Activated CD4-positive, alpha-beta T cell treated with anti-CD3 and anti-CD28 coated beads, Interleukin-2, amount 50 U/mL, for 1 hour (primary cell): ENCODE measurements at places on chromosomes 5 and 9.

DNA sequence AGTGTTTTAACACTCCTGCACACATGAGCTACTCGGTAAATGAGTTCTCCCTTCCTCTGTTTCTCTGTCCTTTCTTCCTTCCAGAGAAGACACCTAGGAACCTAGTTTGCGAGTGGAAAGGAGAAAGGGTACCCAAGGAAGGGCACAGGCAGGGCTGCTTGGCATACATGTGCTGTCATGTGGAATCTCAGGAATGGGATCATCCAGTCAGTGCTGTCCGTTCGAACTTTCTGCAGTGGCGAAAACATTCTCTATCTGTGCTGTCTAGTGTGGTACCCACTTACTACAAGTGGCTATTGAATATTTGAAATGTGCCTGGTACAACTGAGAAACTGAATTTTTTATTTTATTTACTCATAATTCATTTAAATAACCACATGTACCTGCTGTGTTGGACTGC lies 28.0 kb downstream of the NLN start:
- no peak for DNase-seq

GRCh38 chr9:28820741-28821140 lies 1247.5 kb upstream of the C9orf72 start:
- no peak for DNase-seq

DNA sequence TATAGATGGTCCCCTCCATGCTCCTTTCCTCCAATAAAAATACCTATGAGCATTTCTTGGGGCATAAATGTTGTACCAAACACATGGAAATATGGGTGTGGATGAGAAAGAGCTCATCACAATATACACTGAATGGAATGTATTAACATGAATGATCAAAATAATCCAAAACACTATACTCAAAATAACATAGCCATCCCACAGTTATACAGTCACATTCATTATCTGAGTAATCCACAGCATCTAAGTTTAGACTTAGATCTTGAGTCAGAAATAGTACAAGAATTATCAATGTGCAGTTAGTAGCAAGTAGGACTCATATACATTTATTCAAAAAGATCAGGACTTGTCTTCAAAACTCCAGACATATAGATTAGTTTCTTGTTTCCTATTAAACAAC lies 175.2 kb upstream of the NREP start:
- DNase-seq: no peak

- DNase-seq: no peak
Measured at GRCh38 chr5:18605186-18605585, 970.9 kb downstream of the TAF11L14 start.

GRCh38 chr9:88754886-88755285 lies 219.9 kb downstream of the NXNL2 start:
- DNase-seq: no peak

DNA sequence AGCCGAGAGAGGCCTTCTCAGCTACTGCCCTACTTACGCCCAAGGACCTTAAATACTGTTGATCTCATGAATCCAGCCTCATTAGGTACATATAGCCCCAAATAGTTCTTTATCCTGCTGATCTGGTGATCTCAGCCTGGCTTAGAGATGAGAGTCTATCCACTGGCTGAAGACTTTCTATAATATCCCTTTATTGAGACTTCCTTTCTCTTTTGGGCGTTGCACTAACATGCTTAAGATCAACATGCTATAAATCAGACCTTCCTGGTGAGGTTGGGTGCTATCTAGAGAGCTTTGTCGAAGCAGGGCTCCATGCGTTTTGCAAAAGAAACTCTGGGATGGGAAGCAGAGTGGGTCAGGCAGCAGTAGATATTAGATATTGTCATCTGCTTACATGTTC lies 44.0 kb upstream of the AGXT2 start:
- no peak for DNase-seq
